ENCODE measurements at places on chromosomes 5 and 9.
A peak's percentile ranks its signal among the peaks of the same experiment; 100 is the strongest.

- DNase-seq, result no peak
These were observed 112.3 kb upstream of the CXCL14 start for GRCh38 chr5:135691044-135691443.

- no peak for DNase-seq
These were observed 52.9 kb upstream of the MIER3 start for GRCh38 chr5:57004800-57005199.

- no peak for DNase-seq
These were observed 17.5 kb downstream of the FBP2 start for GRCh38 chr9:94576131-94576530.

GRCh38 chr5:177403102-177403791, 2.8 kb upstream of the PFN3 start:
- no peak for DNase-seq

DNA sequence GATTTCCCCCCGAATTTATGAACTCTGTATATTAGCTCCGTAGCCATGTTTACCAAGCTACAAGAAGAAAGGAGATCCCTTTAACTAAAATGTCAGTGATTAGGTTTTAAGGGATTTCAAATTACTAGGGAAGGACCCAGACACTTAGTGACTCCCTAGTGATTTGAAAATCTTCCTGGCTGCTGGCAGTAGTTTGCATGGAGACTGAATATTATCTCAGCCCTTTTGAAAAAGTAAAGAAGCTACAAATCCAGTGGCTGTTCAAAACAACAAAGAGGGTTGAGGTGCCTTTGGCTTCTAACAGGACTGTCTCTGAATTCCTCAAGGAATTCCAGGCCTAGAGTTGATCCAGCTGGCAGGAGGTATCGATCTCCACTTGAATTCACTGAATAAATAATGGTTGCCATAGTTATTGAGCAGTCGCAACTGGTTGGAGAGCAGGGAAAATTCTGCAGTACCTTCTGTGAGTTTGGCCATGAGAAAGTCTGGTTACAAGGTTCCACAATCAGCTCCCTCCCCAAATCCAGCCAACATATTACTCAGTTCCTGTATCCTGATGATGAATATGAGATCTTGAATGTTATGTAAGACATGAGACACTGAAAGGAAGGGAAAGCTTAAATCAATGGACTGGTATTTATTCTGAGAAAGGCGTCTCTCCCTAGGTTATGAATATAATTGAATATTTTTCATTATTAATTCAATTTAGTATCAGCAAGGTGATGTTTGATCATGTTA, 37.7 kb downstream of the NR4A3 start:
- DNase-seq, result peak; percentile 42

GRCh38 chr5:97548739-97549080, 365.7 kb upstream of the RIOK2 start:
- DNase-seq, result no peak

DNA sequence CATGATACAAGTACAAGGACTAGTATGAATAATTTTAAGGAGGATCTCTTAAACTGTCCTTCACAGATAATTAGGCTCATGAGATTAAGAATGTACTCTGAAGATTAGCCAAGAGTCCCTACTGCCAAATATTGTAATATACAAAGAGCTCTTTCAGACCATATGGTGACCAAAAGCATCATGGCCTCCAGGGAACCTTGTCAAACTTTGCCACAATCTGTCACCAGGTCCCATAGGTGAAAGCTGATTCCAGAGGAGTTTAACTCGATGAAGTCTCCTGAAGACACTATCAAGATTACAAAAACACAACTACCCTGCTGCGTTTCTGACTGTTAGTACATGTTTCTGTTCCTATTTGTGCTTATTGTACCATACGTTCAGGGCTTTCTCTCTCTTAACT, 395.4 kb upstream of the ITGA1 start:
- no peak for DNase-seq

DNA sequence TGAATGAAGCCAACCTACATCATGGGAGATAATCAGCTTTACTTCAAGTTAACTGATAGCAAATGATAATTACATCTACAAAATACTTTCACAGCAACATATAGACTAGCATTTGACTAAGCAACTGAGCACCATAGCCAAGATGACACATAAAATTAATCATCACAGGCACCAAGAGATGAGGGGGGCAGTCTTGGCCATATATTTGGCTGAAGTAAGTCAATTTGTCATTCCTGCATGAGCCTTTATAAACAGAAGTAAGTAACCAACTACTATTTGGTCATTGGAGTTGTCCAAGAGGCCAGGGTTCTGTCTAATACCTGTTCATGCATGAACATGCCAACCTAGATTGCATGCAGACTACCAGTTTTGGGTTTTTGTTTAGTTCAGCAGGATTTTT, 53.6 kb downstream of the PDCD1LG2 start:
- DNase-seq, result no peak

GRCh38 chr9:130288393-130288792, 22.8 kb downstream of the HMCN2 start:
- DNase-seq, result no peak

- peak; percentile 58 for DNase-seq
These were observed 929 bp downstream of the SH3PXD2B start for GRCh38 chr5:172453206-172453985.

DNA sequence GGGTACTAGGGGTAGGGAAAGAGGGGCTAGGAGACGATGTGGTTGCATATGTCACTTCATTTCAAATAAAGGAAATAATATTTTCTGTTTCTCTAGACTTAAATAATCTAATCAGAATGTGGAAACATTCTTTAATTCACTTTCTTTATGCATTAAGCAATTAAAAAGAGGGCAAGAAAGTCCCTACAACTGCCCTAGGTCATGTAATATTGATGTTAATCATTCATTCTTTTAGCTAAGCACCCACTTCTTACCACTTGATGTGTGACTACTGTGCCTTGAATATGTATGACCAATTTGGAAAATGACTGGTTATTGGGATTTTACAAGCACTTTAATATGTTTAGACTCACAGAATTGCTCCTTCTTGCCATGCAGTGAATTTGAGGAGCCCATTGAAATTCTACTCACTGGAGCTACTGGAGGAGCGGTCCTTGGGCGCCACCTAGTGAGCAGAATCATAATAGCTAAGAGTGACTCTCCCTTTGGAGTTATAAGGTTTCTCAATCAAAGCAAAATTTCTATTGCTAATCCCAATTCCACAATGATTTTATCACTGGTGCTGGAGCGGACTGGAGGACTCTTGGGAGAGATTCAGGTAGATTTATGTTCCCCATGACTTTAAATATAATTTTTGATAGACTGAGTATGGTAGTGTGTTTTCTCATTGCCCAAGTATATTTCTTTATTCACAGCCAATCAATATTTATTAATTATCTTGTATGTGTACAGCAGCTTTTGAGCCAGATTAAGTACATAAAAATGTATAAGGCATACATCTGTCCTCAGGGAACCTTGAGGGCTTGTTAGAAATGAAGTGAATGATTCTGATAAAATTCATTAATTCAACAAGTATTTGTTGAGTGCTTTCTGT, 225.1 kb downstream of the ADGRV1 start:
- DNase-seq, result peak; percentile 32

All from NT2/D1 (cell line).